Pulmonary artery endothelial cell (primary cell): ENCODE measurements at places on chromosomes 11 and 22.

- no peak for DNase-seq
Measured at GRCh38 chr11:61256710-61257482, 15.9 kb downstream of the PGA5 start.

GRCh38 chr11:70159627-70160570, 43.2 kb upstream of the FADD start:
- no peak for DNase-seq

GRCh38 chr11:111797145-111797581, 31.0 kb upstream of the PPP2R1B start:
- DNase-seq: no peak

GRCh38 chr22:41132550-41132949, 40.2 kb downstream of the EP300 start:
- DNase-seq: no peak

GRCh38 chr22:46010207-46010867, 33.4 kb upstream of the WNT7B start:
- DNase-seq: no peak

GRCh38 chr11:67271541-67272284, 5.4 kb downstream of the GRK2 start:
- DNase-seq: no peak

- no peak for DNase-seq
Measured at GRCh38 chr11:102924851-102925380, 30.6 kb downstream of the MMP13 start.

DNA sequence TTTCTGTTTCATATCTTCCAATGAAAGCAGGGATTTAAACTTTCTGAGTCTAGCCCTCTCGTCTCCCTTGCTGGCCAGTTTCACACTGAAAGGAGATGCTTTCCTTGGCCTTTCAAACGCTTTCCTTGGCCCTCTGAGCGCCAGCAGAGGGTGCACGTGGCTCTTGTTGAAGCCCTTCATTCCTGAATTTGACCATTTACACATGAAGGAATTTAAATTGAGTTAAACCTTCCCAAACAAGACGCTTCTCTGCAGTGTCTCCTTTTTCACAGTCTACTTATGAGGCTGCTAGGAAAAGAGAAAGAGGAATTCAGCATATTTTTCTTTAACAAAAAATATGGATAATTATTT, 21.6 kb downstream of the NNMT start:
- no peak for DNase-seq

- no peak for DNase-seq
Measured at GRCh38 chr11:44057340-44057739, 8.7 kb upstream of the ACCS start.

GRCh38 chr22:28247667-28248363, 328.8 kb upstream of the PITPNB start:
- DNase-seq: no peak

DNA sequence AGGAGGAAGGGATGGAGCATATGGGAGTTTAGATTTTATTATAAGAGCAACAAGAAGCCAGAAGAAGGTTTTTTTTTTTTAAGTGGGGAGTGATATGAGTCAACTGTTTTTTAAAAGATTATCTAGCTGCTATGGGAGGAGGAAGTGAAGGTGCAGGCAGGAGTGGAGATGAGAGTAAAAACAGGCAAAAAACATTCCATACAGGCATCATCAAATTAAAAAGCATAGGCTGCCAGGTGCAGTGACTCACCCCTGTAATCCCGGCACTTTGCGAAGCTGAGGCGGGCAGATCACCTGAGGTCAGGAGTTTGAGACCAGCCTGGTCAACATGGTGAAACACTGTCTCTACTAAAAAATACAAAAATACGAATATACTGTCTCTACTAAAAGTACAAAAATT, 368.4 kb upstream of the MTNR1B start:
- DNase-seq: no peak

DNA sequence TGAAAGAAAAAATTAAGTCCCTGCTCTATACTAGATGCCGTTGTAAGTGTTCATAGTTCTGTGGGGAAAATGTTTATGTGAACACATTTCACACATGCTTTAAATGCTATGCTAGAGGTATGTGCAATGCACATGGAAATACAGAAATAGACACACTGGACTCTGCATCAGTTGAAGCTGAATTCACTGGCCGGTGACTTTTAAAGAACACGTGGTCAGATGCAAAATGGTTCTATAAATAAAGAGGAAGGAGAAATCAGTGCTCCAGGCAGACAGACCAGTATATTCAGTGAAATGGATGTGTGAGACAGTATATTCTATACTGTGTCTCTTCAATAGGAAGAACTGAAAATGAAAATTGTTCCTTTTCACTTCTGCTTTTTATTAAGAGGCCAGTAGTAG, 29.9 kb downstream of the TRPC6 start:
- DNase-seq: no peak

DNA sequence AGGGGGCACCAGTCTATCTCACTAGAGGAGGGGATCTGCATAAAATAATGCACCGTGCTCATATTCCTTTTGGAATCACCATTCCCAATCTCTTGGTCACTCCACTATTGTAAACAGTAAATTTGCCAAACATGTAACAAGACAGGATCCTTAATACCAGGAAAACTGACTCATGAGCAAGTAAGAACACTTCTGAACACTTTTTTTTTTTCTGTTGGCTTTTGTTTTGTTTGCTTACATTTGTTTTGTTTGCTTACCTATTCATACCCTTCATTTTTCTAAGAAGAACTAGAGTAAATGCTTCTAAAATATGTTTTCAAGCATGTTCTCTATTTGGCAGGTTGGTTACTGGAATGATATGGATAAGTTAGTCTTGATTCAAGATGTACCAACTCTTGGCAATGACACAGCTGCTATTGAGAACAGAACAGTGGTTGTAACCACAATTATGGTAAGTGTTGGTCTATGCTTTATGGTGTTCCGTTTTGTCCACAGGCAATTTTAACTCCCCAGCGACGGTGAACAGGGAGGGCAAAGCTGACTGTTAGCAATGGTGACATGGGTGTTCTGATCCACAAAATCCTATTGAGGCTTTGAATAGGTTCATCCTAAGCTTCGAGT, 111.8 kb downstream of the MSANTD4 start:
- DNase-seq: no peak

- DNase-seq: no peak
Measured at GRCh38 chr11:33557201-33557600, 143.4 kb downstream of the C11orf91 start.

DNA sequence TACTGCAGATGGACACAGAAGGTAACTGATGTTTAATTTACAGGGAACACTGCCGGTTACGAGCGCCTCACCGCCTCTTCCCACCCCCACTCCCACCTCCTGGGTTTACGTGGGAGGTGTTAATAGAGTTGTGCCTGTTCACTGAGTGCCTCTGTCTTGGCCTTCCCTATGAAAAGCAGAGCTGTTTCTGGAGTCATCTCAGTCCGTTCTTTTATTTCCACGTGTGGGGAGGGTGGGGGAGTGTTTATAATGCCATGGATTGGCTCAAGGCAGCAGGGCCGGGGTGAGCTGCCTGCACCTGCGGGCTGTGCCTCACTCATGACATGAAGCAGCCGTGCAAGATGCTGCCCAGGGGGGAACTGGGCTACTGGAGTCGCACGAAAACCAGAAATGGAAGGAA, 322.7 kb downstream of the CADM1 start:
- no peak for DNase-seq
